Bronchial epithelial cell (primary cell): ENCODE measurements at places on chromosomes 11 and 22.

DNA sequence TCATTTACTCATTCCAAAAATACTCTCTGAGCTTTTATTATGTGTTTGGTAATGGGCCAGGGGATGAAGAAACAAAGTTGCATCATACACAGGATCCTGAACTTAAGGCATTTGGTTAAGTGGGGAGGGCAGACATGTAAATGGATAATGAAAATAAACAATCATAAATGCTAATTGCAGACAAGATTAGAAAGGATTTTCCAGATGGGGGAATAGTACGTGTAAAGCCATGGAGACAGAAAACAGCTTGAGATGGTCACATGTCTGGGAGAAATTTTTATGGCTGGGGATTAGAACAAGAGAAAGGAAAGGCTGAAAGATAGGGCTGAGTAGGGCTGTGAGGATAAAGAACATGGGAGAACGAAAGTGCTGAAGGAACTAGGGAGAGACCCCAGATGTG, 534.3 kb upstream of the LARGE1 start:
- DNase-seq = no peak

DNA sequence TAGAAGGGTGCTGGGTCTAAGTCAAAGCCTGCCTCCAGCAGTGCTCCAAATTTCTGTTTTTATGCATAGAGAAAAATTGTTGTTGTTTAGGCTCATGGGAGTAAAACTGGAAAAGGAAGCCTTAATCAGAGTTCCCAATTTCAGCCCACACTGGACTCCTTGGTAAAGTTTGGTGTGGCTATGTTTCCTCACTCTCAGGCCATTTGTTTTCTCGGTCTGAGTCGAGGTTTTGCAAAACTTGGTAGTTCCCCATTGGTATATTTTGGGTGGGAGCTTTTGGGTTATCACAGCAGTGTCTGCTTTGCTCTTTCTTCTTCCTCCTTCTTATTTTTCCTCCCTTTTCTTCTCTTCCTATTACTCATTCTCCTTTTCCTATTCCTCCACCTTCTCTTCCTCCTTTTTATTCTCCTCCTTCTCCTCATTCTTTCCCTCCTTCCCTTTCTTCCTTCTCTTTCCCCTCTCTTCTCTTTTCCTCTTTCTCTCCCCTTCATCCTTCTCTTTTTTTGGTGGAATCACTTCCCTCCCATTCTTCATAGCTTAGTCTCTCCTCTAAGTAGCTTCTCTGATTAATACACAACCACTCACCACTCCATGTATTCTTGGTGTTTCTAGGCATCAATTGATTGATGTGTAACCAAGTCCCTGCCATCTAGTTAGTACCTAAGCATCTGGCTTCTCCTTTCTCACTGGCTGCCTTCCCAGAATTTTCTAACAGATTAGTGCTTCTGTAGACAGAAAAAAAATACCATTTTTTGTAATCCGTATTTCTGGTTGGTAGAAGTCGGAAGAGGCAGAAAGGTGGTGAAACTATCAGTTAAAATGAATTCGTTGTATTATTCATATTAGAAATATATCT, 10.1 kb downstream of the SLC5A1 start:
- DNase-seq = no peak

- DNase-seq = no peak
Measured at GRCh38 chr11:118202599-118203422, 22.0 kb downstream of the JAML start.

DNA sequence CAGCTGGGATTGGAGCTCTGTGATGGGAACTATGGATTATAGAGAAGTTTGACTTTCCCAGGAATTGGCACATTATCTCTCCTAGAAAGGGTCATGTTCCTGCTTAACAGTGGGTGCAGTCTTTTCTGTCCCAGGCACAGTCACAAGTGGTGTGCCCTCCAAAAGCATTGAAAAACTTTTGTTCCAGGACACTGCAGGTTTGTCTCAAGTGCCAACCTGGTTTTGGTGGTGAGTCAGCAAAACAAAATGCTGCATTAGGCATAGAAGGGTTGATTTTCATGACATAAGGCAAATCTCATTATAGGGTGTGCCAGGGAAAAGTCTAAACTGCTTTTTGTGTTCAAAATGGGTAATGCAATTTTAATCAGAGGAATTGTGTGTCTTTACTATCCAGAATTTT, 4.9 kb downstream of the HTATIP2 start:
- DNase-seq = peak; percentile 84
